ENCODE measurements at places on chromosomes 5 and 9.
A peak's percentile ranks its signal among the peaks of the same experiment; 100 is the strongest.

DNA sequence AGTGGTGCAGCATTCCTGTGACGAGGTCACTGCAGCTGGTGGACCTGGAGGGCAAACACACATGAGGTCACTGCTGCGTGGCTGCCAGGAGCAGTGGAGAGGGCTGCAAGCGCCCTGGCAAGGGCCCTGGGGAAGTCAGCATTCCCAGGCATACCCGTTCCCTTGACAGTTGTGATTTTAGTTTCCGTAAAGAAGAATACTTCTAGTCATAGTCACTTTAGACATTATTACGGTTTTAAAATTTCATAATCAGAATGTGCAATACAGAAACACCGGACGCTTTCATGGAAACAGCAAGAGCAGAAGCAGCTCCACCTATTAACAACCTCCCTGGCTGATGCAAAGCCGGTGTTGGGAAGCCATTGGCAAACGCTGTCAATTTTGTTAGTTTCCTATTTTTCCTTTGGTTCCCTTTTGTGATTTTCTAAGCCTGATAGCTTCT is 129.8 kb downstream of the GADD45G start:
- no peak for DNase-seq

DNA sequence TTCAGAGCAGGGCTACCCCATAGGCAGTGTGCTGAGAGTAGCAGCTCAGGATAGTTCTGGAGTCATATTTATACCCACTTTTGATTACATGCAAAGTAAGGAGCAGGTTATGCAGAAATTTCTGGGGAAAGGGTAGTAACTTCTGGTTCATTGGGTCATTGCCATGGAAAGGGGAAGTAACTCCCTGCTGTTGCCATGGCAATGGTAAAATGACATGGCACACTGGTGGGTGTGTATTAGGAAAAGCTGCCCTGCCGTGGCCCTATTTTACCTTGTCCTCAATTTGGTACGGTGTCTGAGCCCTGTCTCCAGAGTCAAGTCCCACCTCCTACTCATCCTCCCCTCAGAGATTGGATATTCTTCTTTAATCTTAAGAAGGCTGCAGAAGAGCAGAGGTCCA is 526.7 kb upstream of the TYRP1 start:
- DNase-seq: no peak

DNA sequence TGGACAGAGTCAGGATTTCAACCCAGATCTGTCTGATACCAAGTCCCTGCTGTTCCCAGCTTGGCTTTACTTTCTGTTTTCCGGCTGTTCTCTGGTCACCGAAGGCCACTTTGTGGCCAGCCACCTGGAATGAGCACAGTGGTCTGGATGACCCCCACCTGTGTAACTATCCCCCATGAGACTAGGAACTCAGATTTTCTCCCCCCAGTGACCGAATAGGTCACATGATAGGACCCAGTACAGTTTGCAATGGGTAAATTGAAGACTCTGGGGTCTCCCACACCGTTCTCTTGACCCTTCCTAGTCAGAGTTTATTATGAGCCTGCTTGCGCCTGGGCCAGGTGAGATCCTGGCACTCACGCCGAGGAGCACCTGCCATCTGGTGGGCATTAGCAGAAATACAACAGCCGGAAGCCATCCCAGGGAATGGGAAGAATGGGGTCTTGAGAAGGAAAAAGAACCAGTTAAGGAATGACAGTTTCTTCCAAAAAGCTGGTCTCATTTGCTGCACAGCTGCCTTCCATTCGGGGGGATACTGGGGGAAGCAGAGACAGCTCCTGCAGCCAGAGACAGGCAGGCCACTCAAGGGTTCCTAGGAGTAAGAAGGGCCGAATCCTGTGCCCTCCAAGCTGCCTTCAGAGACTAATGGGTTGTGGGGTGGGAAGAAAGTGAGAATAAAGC is 7.1 kb downstream of the PHYHD1 start:
- peak; percentile 77 for DNase-seq

DNA sequence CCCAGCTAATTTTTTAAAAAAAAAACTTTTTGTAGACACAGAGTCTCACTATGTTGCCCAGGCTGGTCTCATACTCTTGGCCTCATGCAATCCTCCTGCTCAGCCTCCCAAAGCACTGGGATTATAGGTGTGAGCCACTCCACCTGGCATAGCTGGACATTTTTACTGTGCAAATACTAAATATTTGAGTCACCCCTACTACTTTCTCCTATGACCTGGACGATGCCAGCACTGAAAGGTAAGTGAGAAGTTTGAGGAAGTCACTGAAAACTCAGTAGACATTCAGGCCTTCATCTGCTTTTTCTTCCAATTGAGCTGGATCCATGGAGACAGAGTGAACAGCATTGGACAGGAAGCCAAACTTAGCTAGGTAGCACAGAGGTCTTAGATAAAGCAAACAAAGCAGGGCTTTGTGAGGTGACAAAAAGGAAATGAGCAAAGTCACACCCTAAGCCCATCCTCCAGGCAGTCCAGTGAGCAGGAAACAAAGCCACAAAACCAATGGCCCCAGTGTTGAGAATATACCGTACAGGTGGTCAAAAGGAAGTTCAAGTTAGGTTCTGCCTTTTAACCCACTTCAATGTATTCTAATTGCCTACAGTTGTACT is 192.6 kb upstream of the RASA1 start:
- DNase-seq: peak; percentile 25

DNA sequence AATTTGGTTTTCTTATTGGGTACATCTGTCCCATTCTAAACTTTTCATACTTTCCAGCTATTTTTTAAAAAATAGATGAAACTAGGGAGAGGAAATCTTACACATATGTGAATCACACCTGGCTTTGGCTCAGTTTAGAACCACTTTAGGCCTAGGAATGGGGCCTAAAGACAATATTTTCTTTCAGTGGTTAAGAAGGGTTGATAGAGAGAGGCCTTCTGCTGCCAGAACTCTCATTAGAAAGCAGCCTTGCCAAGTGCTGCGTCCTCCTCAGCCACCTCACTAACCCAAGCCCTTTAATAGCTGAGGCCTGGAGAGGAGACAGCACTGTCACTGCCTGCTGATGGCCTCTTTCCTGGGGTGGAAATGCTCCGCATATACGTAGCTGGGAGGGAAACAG is 167.5 kb downstream of the SAXO1 start:
- no peak for DNase-seq
